NCI-H2171 treated with DMSO at 0.1 percent for 48 hours (cell line): ENCODE measurements at places on chromosomes 2 and 18.
A peak's percentile ranks its signal among the peaks of the same experiment; 100 is the strongest.

DNA sequence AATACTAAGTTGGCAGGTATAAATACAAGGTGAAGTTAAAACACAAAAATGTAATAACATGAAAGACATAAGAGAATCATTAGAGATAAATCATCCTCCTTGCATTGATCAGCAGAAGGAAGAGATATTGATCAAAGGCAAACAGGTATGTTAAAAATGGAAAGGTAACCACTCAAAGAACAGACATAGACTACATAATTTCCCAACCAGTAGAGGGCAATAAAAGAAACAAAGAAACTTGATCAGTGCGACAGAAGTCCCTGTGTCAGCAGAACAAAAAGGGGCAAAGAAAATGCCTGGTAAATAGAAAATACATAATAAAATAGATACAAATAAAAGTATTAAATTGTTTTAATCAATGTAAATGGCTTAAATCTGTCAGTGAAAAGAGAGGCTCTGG lies 53.6 kb downstream of the FAM228A start:
- DNase-seq, result peak; percentile 79

DNA sequence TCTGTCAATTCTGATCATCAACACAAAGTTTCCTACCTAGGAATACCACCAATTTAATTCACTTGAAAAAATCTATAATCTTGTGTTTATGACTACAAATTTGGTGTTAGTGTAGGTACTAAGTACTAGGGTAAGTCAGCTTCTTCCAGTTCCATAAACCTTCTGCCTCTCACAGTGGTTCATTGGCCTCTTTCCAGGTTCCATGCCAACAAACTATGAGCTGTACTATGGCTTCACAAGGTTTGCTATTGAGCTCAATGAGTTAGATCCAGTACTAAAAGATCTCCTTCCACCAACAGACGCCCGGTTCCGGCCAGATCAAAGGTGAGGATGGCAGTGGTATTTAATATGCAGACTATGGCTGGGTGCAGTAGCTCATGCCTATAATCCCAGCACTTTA lies 58.8 kb downstream of the PRKRA start:
- no peak for DNase-seq

DNA sequence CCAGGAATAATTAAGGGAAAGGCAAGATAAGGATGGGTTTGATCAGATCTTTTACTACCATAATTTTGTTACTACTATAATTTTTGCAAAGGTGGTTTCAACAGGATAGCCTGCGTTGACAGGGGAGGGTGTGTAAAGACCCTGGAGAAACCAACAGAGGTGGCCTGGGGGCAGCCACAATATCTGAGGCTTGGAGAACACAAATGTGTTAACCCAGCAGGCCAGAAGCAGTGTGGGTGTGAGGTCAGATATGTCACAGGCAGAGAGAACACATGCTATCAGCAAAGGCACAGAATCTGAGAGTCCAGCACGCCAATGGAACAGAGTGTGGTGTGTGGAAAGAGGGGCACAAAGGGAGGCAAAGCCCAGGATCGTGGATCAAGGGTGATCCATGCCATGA lies 399.4 kb upstream of the TRIB2 start:
- DNase-seq, result no peak

DNA sequence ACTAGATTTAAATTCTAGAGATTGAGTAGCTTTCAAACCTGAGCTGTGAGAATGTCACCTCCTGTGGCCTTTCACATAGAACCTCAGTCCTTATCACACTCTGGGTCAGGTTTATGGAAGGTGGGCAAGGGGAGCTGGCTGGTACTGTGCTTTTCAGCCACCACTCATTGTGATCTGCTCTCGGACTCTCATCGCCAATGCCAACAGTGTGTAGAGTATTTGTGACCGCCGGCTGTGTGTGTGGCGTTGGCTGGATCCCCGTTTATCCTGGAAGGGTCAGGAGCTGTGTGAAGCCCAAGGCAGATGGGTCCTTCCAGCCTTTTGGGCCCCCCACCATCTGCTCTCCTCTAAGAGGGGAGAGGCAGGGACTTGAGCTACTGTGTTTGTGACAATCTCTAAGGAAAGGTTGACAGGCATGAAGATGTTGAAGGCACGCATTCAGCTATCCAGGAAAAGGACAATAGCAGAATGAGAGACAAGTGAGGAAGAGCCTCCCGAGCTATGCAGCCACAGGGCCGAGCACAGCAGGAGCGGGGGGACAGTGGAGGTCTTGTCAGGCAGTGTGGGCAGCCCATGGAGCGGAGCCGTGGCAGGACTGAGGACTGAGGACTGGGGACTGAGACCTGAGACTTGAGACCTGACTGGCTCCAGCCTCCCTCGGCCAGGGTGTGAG lies 107.1 kb upstream of the TPO start:
- DNase-seq, result no peak

GRCh38 chr2:6864923-6865345 lies 773 bp downstream of the CMPK2 start:
- DNase-seq, result no peak

GRCh38 chr2:98037206-98037605 lies 41.5 kb upstream of the TMEM131 start:
- no peak for DNase-seq

DNA sequence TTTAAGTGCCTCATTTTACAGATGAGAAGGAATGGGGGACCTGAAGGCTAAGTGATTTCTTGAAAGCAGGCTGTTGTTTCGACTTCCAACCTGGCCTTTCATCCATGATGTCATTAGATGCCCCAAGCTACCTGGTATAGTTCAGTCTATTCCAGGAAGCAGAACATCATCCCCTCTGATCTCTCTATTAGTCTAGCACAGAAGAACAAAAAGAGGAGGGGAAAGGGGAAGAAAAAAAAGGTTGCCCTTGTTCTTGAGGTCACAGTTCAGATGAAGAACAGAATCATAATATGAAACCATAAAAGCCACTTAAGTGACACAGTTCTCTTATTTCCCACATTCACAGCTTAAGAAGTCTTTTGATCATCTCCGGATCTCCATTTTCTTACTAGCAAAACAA lies 386.2 kb upstream of the HNRNPA3 start:
- DNase-seq, result no peak
